ENCODE measurements at places on chromosomes 13 and 19.

DNA sequence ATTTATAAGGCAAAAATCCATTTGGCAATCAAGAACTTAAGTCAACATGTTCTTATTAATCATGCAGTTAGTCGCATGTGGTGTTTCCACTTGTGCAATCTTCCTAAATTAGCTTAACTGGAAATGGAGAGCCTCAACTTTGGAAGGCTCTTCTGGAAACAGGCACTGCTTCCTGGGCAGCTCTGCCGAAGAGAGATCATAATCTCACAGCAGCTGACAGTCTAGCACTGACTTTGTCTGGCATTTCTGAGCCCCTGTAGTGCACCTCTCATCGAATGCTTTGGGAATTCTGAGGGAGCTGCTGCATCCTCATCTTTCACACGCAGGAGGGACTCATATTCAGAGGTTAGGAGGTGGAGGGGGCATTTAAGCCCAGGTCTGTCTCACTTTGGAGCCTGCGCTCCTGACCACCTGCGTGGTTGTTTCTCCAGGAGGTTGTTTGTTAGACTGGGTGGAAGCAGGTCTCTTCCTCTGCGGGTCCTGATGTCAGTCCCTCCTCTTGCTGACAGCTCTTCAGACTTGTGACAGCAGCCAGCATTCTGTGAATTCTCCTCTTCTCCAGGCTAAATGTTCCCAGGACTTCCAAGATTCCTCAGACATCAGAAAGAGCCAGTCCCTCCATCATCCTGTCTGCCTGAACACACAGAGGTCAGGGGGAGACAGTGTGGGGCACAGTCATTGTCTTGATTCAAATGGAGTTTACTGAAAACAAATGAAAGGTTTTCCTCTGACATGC, 100.4 kb upstream of the GJB6 start:
- no peak for DNase-seq

GRCh38 chr13:75513271-75513670, 24.4 kb downstream of the COMMD6 start:
- DNase-seq: no peak

DNA sequence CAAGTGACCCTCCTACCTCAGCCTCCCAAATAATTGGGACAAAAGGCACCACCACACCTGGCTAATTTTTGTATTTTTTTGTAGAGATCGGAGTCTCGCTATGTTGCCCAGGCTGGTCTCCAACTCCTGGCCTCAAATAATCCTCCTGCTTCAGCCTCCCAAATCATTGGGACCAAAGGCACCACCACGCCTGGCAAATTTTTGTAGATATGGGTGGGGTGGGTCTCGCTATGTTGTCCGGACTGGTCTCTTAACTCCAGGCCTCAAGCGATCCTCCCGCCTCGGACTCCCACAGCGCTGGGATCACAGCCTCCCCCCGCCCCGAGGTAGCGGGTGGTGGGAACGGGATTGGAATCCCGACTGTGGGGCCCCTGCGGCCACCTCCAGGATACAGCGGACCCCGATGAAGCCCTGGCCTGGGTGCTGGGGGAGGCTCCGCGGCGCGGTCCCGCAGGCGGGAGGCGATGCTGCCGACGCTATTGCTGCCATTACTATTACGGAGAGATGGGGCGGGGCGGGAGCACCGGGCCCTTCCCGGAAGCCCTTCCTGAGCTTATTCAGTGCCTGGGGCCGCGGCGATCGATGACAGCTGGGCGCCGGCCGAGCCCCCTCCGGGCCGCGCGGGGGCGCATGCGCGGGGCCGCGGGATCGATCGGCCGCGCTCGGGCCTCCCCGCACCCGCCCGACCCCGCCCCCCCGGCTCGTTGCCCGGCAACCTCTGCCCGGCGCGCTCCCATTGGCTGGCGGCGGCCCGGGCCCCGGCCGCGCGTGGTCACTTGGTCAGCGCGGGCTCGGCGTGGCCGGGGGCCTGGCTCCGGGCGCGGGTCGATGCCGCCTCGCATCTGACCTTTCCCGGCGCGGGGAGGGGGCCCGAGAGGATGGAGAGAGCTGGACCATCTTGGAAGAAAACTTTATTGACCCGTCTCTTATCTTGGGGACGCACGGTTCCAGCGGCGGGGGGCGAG, 27.9 kb upstream of the ONECUT3 start:
- peak; percentile 47 for DNase-seq

GRCh38 chr13:82330499-82330898, 1551.8 kb downstream of the SLITRK1 start:
- no peak for DNase-seq

DNA sequence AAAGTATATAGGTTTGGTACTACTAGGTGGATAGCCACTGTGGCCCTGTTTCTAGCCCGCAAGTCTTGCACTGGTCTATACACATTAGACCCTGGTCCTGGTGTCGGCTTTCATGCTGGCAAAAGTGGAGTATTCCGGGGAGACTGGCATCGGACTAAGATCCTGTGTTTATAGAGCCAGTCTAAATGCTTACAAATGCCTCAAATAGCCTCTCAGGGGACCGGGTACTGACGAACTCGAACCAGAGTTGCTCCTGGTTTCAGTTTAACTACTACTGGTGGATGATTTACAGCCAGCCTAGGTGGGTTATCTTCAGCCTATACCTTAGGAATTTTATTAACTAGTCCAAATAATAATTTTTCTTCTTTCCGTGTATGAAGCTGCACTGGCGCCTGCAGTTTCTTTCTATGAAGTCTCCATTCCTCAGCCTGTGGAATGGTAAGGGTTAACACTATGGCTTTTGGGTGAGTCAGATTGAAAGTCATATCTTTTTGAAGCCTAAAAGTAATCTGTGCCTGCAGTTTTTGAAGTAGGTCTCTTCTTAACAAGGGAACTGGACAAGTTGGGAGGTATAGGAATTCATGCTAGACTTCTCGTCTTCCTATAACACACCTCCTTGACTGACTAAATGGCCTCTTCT, 51.3 kb downstream of the OR10H4 start:
- DNase-seq: no peak

Measured in SHP77 (cell line).